Peyer's patch (tissue), 4 donors: ENCODE measurements at places on chromosomes 2 and 18. TPM values are rescaled to one million over a fixed set of nuclear protein-coding genes. Genes with fewer than 3 reads are reported as not detected.
A peak's percentile ranks its signal among the peaks of the same experiment; 100 is the strongest.

DNA sequence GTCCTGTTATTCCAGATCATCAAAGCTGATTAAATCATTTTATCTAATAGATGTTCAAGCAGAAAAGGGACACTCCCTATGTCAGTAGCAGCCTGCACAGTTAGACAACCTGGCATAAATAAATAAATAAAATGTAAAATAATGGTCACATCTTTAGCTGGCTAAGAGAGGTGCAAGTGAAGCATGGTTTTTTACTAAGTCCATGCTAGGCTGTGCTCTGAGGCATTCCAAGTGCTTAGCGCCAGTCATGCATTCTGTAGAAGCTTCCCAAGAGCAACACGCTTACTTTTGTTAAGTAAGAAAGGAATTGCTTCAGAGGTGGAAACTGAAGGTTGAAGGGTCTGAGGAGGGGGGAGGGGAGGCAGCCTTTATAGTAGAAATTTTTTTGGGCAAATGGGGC lies 351.2 kb downstream of the CDH2 start:
- no peak for DNase-seq

- no peak for DNase-seq
These were observed 45.9 kb downstream of the TGIF1 start for GRCh38 chr18:3495691-3496430.

GRCh38 chr2:239712755-239713154 lies 311.9 kb upstream of the HDAC4 start:
- DNase-seq = peak; percentile 15

Gene ITGB6
- total RNA-seq = 17.3 TPM

Gene PROM2
- total RNA-seq = 68.9 TPM
